ENCODE measurements at places on chromosomes 7 and 10. TPM values are rescaled to one million over a fixed set of nuclear protein-coding genes. Genes with fewer than 3 reads are reported as not detected.

- no peak for DNase-seq
These were observed 9.5 kb upstream of the ASB4 start for GRCh38 chr7:95476072-95476847.

DNA sequence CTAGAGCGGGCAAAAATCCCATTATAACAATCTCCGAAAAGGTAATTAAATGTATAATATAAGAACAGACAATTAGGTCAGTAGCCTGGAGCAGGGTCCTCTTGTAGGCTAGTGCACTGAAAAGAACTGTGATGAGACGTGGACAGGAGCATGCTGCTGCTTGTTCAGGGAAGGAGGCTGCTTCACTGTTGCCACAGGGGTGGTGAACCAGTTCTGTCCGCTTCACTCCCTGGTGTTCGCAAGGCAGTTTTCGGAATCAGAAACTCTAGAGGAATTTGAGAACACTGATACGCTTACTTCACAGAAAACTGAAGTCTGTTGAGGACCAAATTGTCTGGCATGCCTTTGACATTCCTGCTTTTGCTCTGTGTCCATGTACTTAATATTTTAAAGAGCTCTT lies 17.4 kb downstream of the ZNRF2 start:
- DNase-seq = no peak

TMEM270 gene
- total RNA-seq = not detected

DNA sequence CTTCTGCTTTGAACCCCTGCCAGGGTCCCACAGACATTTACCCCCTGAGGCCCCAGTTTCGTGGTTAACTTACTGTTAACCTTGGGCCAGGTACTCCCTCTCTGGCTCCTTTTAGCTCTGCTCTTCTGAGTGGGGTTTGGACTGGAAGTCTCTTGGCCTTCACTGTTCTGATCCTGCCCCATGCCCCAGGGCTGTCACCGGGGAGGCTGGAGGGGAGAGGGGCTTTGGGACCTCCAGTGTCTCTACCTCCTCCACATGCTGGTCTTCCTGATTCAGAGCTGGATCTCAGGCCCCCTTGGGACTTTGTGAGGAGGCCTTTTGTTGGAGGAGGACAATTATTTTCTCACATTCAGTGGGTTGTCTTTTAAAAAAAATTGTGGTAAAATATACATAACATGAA lies 12.7 kb upstream of the PALD1 start:
- no peak for DNase-seq

ZNF92 gene
- total RNA-seq = 2.7 TPM

STAMBPL1 gene
- total RNA-seq = 2.5 TPM
